ENCODE measurements at places on chromosomes 5 and 9.

- DNase-seq: no peak
These were observed 196.3 kb downstream of the MEF2C start for GRCh38 chr5:88686726-88687125.

DNA sequence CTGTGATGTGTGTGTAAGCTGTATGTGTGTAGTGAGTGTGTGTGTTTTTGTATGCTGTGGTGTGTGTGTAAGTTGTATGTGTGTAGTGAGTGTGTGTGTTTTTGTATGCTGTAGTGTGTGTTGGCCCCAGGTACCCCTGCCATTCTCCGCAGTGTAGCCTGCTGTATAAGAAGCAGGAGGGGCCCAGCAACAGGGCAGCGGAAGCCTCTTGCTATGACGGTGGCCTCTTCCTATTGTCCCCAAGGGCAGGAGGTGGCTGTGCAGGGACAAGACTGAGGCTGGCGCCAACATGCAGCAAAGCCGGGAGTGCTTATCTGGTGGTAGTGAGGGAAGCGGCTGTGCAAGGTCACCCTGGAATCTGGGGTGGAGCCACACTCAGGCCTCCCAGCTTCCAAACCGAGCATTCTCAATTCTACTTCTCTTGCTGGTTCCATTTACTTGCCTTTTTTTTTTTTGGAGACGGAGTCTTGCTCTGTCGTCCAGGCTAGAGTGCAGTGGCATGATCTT is 5.1 kb downstream of the SPAAR start:
- DNase-seq: peak; percentile 85

DNA sequence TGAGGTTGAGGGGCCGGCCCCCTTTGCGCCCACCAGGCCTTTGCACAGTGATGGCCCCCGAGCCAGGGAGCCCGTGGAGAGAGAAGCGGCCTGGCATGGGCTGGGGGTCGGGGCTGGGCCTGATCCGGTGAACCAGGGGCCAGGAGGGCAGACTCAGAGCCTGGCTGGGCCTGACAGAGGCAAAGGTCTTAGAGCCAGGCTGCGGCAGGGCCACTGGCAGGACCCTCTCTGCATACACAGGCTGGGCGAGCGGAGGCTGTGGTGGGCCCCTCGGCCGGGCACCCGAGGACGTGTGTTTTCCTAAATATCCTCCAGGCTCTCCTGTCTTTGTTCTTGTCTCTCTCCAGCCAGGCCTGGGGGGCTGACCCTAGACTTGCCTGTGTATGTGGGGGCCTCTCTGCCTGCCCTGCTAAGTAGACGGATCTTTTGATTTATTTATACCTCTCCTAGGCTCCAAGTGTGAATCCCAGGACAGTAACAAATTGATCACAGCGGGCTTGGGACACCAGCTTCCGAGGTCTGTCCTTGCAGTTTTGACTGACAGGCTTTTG is 933 bp downstream of the NEK6 start:
- DNase-seq: no peak

DNA sequence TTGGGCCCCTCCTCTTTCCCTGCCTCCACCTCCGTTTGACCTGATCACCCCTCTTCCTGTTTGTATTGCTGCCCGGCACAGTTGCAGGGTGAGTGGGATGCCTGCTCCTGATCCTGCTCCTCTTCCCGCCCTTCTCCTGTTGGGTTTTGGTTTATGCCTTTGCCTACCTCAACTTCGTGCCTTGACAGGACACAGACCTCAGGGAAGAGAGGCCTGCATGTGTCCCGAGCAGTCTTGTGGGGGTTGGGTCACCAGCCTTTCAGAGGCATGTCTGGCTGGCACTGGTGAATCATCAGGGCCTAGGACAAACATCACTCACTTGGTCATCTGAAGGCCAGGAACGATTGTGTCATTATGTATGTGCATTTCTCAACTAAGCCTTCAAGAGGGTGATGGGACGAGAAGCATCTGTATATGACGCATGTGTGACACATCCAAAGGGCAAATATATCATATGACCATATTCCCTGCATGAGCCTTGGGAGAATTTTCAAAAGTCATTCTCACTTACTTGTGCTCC is 56.9 kb downstream of the NPR3 start:
- DNase-seq: no peak

- no peak for DNase-seq
These were observed 362.8 kb downstream of the ISL1 start for GRCh38 chr5:51746023-51746422.

All from left cardiac atrium (tissue), 4 donors.